Upper lobe of right lung (tissue), 1 donor: ENCODE measurements at places on chromosomes 12 and 14. TPM values are rescaled to one million over a fixed set of nuclear protein-coding genes. Genes with fewer than 3 reads are reported as not detected.
A peak's percentile ranks its signal among the peaks of the same experiment; 100 is the strongest.

OVCH1 gene
- total RNA-seq: 2.0 TPM

TEX52 gene
- total RNA-seq: not detected

PIANP gene
- 0.20 TPM for total RNA-seq

RESF1 gene
- 72.3 TPM for total RNA-seq

RNASE12 gene
- total RNA-seq: not detected

GPR84 gene
- total RNA-seq: 0.96 TPM

LRFN5 gene
- total RNA-seq: 1.0 TPM

CD27 gene
- 1.5 TPM for total RNA-seq

CCDC177 gene
- total RNA-seq: not detected

GRCh38 chr14:36818794-36819384 lies 157.2 kb downstream of the PAX9 start:
- no peak for DNase-seq

DNA sequence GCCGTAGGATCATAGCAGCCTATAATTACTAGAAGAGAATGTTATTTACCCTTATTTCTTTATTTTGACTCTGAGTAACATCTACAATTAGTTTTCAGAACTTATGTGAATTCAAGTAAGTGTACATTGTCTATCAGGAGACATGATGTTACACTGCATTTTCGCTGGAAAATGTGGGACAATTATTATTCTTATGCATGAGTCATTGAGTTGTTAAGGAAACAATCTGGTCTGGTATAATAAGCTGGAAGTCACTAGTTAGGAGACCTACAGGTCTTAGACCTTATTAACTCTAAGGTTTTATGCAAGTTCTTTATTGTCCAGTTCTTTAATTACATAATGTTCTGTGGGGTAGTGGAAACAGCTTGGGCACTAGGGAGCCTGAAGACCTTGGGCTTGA lies 5.8 kb downstream of the KTN1 start:
- DNase-seq: no peak

GRCh38 chr14:74964787-74965485 lies 9.5 kb upstream of the PGF start:
- no peak for DNase-seq

DNA sequence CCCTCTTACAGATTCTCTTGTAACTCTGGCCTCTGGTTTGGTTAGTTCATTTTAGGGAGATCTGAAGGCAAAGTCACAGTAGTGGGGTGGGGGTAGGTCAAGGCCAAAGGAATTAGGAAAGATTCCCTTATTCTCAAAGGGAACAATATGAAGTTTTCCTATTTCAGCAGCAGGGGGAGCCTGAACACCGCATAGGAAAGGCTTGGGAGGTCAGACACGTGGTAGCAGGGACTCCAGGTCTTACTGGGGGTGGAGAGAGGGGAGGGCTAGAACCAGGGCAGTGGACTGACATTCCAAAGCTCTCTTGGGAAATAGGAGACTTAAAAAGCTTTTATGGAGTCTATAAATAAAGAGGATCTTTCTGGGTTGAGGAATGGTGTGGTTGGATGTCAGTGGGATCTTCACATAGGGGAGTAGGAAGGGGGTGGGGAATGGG lies 1.3 kb downstream of the ZC3H10 start:
- DNase-seq: no peak

GRCh38 chr12:115756271-115756670 lies 521.2 kb downstream of the MED13L start:
- DNase-seq: no peak

- no peak for DNase-seq
These were observed 13.7 kb downstream of the CFAP54 start for GRCh38 chr12:96502949-96503532.

- no peak for DNase-seq
These were observed 68.7 kb downstream of the CCDC91 start for GRCh38 chr12:28258998-28259397.

- no peak for DNase-seq
These were observed 236.6 kb upstream of the OR4E1 start for GRCh38 chr14:21910260-21910659.

DNA sequence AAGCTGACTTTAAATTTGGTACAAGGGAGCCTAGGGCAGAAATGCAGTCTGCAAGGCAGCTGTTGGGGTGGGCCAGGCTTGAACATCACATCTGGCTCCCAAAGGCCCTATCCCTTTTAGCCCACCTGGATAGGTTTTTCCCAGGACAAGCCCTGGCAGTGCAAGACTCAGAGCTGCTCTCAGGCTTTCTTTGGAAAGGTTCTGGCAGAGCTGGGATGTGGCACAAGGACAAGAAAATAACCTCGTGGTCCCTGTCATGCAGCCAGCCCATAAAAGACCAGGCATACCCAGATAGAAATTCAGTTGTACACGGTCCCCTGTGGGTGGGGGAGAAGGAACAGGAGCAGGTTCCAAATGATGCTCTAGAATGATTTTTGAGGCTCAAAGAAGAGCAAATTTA lies 206.9 kb downstream of the TTC7B start:
- DNase-seq: peak; percentile 27

GRCh38 chr12:59322473-59322872 lies 273.4 kb upstream of the SLC16A7 start:
- no peak for DNase-seq

DNA sequence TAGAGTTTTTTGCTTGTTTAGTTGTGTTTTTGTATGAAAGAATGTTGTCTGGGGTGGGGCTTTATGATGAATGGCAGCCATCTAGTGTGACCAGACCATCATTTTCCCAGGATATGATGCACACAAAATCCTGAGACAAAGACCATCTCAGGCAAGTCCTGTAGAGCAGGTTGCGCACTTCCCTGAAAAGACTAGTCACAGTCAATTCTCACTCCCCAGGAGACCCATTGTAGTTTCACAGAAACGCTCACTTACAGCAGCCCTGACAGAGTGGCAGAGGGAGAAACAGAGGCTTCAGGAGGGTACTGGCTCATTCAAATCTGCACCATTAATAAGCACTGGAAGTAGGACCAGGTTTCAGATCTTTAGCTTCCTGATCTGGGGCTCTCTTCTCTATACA lies 183.2 kb downstream of the TMEM117 start:
- DNase-seq: no peak

GRCh38 chr14:96085369-96085768 lies 46.2 kb downstream of the C14orf132 start:
- DNase-seq: no peak

GRCh38 chr12:74538491-74539258 lies 1.0 kb downstream of the ATXN7L3B start:
- DNase-seq: no peak

- no peak for DNase-seq
These were observed 263.8 kb downstream of the APAF1 start for GRCh38 chr12:98908866-98909265.

DNA sequence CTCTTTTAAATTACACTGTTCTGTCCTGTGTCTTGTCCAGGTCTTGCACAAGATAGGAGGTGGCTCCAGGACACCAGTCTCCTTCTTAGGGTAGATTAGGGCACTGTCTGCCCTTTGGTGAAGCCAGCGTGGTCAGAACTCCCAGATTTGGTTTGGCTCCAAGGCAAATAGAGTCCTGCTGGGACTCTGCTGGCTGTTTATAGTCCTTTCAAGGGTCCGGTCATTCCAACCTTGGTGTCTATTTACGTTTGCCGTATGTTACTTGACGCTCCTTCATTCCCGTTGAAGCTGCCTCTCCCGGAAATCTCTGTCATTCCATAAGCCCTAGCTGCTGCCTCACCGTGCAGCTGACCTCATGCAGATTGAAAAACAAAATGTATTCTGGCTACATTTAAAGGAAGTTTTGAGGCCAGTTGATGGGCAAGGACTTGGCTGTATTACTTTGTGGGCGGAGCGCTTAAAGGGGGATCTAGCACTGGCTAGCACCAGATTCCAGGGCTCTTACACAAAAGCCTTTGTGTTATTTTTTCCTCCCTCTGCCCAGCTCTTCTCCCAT lies 180.6 kb downstream of the AKAP6 start:
- no peak for DNase-seq

DNA sequence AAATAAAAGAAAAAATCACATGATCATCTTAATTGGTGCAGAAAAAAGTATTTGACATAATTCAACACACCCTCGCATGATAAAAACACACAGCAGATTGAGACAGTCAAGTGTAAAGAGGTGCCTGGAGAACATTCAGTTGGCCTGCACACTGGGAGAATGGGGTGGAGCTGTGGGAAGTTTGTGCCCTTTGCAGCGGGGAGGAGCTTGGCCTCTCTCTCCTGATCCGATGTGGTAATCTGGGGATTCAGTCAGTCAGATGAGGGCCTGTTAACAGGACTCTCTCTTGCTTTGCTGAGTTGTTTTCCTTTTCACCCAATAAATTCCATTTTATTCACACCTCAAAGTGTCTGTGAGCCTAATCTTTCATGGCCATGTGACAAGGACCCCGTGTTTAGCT lies 5.9 kb downstream of the SERPINA6 start:
- no peak for DNase-seq

DNA sequence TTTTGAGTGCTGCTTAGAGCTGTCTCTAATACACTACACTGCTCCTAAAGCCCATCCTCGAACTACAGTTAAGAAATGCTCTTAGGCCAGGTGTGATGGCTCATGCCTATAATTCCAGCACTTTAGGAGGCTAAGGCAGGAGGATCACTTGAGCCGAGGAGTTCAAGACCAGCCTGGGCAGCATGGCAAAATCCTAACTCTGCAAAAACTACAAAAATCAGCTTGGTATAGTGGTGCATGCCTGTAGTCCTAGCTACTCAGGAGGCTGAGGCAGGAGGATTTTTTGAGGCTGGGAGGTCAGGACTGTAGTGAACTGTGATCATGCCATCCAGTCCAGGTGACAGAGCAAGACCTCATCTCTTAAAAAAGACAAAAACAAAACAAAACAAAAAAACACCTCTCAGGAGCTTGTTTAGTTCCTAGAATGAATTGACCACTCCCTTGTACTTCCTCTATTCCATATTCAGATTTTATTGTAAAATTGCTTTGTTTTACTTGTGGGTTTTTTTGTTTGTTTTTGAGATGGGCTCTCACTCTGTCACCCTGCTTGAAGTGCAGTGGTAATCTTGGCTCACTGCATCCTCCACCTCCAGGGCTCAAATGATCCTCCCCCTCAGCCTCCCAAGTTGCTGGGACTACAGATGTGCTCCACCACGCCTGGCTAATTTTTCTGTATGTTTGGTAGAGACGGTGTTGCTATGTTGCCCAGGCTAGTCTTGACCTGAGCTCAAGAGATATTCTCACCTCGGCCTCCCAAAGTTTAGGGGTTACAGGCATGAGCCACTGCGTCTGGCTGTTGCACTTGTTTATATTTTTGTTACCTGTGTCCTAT lies 13.6 kb downstream of the MDM2 start:
- no peak for DNase-seq

- no peak for DNase-seq
These were observed 571.7 kb downstream of the RPS29 start for GRCh38 chr14:49014476-49014875.

- DNase-seq: no peak
These were observed 129.7 kb downstream of the CHST11 start for GRCh38 chr12:104586351-104586919.

GRCh38 chr12:113582521-113583218 lies 111.0 kb upstream of the LHX5 start:
- no peak for DNase-seq
